ENCODE measurements at places on chromosomes 5 and 9. TPM values are rescaled to one million over a fixed set of nuclear protein-coding genes. Genes with fewer than 3 reads are reported as not detected.

The GPR151 gene
- not detected for total RNA-seq

The CDH12 gene
- not detected for total RNA-seq

The TXNDC8 gene
- not detected for total RNA-seq

The RANBP3L gene
- 0.07 TPM for total RNA-seq

The SLC23A1 gene
- not detected for total RNA-seq
